Stimulated activated CD4-positive, alpha-beta T cell treated with anti-CD3 and anti-CD28 coated beads, TNF-alpha, amount 100 ng/mL, for 4 hours (primary cell): ENCODE measurements at places on chromosomes 4 and X.

- no peak for DNase-seq
Observed at GRCh38 chr4:91914176-91914804, 389.5 kb upstream of the GRID2 start.

GRCh38 chr4:186368281-186368680 lies 102.3 kb downstream of the F11 start:
- DNase-seq, result no peak

- no peak for DNase-seq
Observed at GRCh38 chr4:188455062-188455752, 316.0 kb downstream of the TRIML1 start.

GRCh38 chr4:129561280-129561679 lies 465.3 kb downstream of the C4orf33 start:
- no peak for DNase-seq

GRCh38 chrX:42093756-42094155 lies 170.4 kb upstream of the CASK start:
- no peak for DNase-seq

- no peak for DNase-seq
Observed at GRCh38 chrX:12228862-12229261, 90.6 kb downstream of the FRMPD4 start.
